ENCODE measurements at places on chromosomes 11 and 22.
A peak's percentile ranks its signal among the peaks of the same experiment; 100 is the strongest.

DNA sequence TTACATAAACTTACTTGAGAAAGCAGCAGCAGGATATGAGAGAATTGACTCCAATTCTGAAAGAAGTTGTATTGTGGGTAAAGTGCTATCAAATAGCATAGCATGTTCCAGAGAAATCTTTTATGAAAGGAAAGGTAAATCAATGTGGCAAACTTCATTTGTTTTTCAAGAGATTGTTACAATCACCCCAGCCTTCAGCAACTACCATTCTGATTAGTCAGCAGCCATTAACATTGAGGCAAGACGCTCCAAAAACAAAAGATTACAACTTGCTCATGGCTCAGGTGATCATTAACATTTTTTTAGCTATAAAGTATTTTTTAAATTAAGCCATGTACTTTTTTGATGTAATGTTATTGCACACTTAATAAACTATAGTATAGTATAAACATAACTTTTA, 357.2 kb downstream of the TMEM135 start:
- peaks cover 5% of the 10 kb centered on the region for H3K27me3 ChIP-seq
- no peak overlapping the region for H3K27ac ChIP-seq
- H3K4me3 ChIP-seq: no peak overlapping the region

- DNase-seq: no peak
- H3K36me3 ChIP-seq: no peaks in the 10 kb centered on the region
- peaks cover 28% of the 10 kb centered on the region for H3K27me3 ChIP-seq
- H3K4me3 ChIP-seq: no peak overlapping the region
- H3K27ac ChIP-seq: no peak overlapping the region
- no peaks in the 10 kb centered on the region for H3K4me1 ChIP-seq
Observed at GRCh38 chr11:4416306-4416705, 22.8 kb upstream of the TRIM21 start.

DNA sequence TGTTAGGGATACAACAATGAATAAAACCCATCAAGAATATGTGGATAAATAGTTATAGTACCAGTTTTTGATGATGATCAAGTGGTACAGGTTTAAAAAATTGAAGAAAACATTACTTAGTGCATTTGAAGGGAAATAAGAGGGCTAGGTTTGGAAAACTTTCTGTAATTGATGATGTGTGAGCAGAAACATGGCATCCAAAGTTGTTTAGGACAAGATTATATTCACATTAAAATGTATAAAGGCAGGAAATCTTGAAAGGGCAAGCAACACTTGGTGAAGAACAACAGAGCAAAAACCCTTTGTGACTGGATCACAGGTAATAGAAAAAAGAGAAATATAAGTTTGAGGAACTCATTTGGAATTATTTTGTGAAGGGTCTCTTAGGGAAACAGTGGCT, 572.3 kb upstream of the RAG2 start:
- no peak overlapping the region for H3K27ac ChIP-seq
- no peaks in the 10 kb centered on the region for H3K36me3 ChIP-seq
- no peaks in the 10 kb centered on the region for H3K27me3 ChIP-seq
- no peak overlapping the region for H3K4me3 ChIP-seq
- no peaks in the 10 kb centered on the region for H3K4me1 ChIP-seq

GRCh38 chr11:117303101-117303500, 12.0 kb downstream of the BACE1-AS start:
- DNase-seq: no peak
- H3K36me3 ChIP-seq: no peaks in the 10 kb centered on the region
- peaks cover 44% of the 10 kb centered on the region for H3K27me3 ChIP-seq
- H3K4me1 ChIP-seq: no peaks in the 10 kb centered on the region

- no peak overlapping the region for H3K27ac ChIP-seq
- no peak overlapping the region for H3K4me3 ChIP-seq
- H3K36me3 ChIP-seq: no peaks in the 10 kb centered on the region
- DNase-seq: no peak
Observed at GRCh38 chr11:31927982-31928381, 116.9 kb upstream of the PAX6 start.

DNA sequence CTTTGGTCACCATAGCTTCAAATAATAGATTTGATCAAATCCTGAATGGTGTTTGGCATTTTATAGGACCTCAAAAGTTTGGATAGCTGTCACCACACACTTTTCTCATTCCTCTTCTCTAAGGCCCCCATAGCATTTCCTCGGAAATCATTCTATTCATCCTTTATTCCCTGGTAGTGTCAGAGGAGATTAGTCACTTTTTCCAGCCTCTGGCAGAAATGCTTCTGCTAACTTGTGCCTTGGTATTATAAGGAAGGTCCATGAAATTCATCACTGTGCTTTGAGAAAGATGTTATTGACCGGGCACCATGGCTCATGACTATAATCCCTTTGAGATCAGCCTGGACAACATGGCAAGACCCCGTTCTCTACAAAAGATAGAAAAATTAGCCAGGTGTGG, 19.7 kb upstream of the NUP160 start:
- peaks cover 6% of the 10 kb centered on the region for H3K36me3 ChIP-seq
- H3K4me1 ChIP-seq: peaks cover 11% of the 10 kb centered on the region
- no peak overlapping the region for H3K4me3 ChIP-seq

- peaks cover 54% of the 10 kb centered on the region for H3K4me1 ChIP-seq
- H3K36me3 ChIP-seq: peaks cover 75% of the 10 kb centered on the region
- H3K4me3 ChIP-seq: no peak overlapping the region
- no peak for DNase-seq
Observed at GRCh38 chr11:36455658-36456111, 54.4 kb downstream of the TRAF6 start.

DNA sequence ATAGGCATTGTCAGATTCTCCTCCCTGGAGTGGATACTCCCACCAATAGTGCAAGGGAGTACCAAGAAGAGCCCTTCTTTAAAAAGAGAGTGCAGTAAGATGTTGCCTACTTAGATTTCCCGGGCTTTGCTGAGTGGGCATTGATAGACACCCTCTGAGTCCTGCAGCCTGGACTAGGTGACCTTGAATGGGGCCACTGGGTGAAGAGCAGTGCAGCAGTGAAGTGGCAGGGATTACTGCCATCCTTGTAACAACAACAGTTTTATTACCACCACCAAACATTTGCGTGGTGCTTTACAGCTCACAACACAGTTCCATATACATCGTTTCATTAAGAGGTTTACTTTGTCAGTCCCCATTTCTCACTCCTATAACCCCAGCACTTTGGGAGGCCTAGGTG, 59.4 kb downstream of the MICAL2 start:
- H3K36me3 ChIP-seq: peaks cover 2% of the 10 kb centered on the region
- H3K27ac ChIP-seq: no peak overlapping the region
- no peaks in the 10 kb centered on the region for H3K27me3 ChIP-seq
- H3K4me3 ChIP-seq: no peak overlapping the region
- DNase-seq: no peak
- peaks cover 2% of the 10 kb centered on the region for H3K4me1 ChIP-seq

DNA sequence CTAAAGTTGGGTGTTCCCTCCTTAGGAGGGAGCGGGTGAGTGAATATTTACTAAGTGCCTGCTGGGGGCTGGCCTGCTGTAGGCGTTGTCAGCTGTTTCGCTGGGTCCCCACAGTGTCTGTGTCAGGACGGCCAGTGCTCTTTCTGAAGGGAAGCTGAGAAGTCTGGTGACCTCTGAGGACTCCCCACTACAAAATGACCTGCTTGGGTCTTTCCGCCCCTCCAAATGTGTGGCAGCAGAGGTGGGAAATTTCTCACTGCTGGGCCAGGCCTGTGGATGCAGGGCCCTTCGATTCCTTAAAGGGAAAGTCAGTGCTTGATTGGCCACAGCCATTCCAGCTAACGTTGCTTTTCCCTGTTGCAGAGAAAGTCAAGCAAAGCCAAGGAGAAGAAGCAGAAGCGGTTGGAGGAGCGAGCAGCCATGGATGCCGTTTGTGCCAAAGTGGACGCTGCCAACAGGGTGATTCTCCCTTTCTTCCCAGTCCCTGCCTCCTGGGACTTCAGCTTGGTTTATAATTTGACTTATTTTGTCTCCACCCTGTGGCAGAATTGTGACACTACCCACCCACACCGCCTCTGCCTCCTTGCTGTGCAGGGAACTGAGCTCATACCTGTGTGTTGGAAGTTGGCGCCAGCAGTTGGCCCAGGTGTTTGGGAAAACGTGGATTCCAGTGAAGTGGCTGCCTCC, 6.8 kb downstream of the NAA40 start:
- peaks cover 12% of the 10 kb centered on the region for H3K4me1 ChIP-seq
- peaks cover 17% of the 10 kb centered on the region for H3K36me3 ChIP-seq
- no peaks in the 10 kb centered on the region for H3K27me3 ChIP-seq
- H3K27ac ChIP-seq: no peak overlapping the region
- peak; percentile 46 for DNase-seq

GRCh38 chr11:6650980-6651379, 4.6 kb downstream of the DCHS1 start:
- H3K27me3 ChIP-seq: no peaks in the 10 kb centered on the region
- H3K27ac ChIP-seq: no peak overlapping the region
- DNase-seq: no peak
- H3K36me3 ChIP-seq: no peaks in the 10 kb centered on the region

DNA sequence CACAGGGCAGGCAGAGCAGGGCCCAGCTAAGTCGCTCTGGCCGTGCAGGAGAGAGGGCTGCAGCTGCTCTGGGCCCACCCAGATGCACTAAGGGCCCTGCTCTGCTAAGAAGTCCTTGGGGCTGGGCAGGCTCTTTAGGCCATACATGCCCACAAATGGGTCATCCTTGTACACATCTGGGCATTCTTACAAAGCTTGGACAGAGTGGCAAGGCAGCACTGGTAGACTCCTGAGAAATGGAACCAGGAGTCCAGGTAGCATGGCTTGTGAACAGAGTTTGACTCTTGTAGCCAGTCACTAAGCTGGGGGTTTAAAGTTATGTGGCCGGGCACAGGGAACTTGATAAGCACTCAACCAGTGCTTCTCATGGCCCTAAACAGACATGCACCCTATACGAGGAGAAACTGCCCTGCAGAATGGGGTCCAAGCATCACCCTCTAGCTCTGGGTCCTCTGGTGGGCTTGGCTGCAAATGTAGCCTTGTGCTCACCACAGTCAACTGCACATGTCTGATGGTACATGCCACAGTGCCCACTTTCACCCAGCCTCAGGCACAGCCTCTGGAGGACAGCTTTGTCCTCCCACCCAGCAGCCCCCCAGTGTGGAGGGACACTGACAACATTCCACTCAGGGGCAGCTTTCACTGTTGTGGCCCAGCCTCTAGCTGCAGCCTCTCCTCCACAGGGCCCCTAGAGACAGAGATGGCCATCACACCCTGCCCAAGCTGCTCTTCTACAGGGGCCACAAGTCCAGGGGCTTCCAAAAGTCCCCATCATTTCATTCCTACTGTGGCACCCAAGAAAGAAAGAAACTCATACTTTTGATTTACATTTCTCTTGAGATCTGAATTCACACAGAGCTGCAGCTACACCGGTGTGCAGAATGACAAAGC, 75.2 kb downstream of the DGCR2 start:
- H3K27ac ChIP-seq: no peak overlapping the region
- peaks cover 72% of the 10 kb centered on the region for H3K36me3 ChIP-seq
- no peaks in the 10 kb centered on the region for H3K4me1 ChIP-seq
- H3K27me3 ChIP-seq: no peaks in the 10 kb centered on the region

DNA sequence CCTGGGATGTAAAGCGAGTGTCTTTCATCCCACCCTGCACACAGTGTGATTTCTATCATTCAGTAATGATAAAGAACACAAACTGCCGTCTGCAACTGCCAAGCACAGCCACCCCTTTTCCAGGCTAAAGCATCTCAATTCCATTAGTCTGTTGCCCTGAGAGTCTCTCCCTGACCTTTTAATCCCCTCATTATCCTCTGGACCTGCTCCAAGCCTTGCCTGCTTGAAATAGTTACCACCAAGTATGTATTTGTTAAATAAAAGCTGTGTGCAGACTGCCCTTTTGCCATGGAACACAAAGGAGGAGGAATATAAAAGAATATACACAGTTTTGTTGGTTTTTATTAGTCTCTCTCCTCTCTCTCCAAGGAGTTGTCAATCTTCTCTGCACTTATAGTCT, 13.0 kb downstream of the GRAP2 start:
- peak overlapping the region; percentile 89 for H3K4me3 ChIP-seq
- DNase-seq: no peak
- H3K36me3 ChIP-seq: peaks cover 50% of the 10 kb centered on the region
- peak overlapping the region; percentile 96 for H3K27ac ChIP-seq
- no peaks in the 10 kb centered on the region for H3K27me3 ChIP-seq

DNA sequence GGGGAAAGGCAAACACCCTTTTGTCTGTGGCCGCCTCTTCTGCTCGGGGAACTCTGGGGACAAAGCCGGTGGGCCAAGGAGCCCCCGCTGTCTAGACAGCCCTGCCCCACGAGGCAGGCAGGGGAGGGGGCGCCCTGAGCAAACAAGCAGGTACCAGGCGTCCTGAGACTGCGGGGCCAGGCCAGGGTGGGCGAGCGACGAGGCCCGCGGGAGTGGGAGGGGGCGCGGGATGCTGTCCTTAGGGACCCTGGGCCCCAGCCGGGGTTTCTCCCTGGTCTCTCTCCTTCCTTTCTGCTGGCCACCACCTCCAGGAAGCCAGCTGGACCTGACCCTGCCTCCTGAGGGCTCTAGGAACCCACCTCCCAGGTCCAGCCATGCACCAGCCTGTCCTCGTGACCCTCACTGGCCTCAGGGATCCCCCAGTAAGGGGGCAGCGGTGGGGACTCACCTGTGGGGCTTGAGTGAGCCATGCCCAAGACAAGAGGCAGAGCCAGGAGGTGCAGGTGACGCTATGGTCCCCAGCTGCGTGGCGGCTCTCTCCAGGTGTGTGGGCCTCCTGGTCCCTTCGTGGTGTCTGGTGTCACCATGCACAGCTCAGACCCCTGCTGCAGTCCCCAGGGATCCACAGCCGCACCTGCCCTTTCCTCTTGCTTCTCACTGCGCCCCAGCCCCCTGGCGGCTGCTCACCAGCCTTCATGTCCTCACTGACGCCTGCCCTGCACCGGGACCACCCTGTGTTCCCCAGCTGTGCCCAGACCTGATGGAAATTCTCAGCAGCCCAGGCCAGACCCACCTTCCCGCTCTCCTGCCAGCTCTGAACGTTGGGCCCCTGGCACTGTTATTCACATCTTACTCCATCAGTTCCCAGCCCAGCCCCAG, 26.5 kb upstream of the MUC5AC start:
- peaks cover 42% of the 10 kb centered on the region for H3K27me3 ChIP-seq
- H3K4me1 ChIP-seq: no peaks in the 10 kb centered on the region
- no peaks in the 10 kb centered on the region for H3K36me3 ChIP-seq
- no peak overlapping the region for H3K4me3 ChIP-seq

DNA sequence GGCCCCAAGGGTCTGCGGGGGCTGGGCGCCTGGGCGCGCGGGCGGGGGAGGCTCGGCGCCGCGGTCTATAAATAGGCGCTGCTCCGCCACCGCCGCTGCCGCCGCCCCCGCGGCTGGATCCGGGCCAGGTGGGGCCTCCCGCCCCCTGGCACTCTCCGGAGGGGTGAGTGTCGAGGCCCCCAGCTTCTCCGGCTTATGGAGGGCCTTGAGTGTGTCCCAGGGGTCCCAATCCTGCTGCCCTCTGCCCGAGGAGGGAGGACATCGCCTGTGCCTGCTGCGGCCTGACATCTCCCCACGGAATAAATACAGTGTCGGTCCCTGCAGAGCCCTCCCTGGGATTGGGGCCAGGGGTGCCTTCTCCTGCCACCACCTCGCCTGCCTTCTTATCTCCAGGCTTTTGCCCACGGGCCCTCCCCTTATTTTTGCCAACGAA, 4.3 kb upstream of the GP1BB start:
- no peak overlapping the region for H3K27ac ChIP-seq
- H3K4me1 ChIP-seq: no peaks in the 10 kb centered on the region
- DNase-seq: no peak
- peaks cover 39% of the 10 kb centered on the region for H3K27me3 ChIP-seq

All from effector memory CD8-positive, alpha-beta T cell (primary cell).